ENCODE measurements at places on chromosomes 1 and 21. TPM values are rescaled to one million over a fixed set of nuclear protein-coding genes. Genes with fewer than 3 reads are reported as not detected.

DNA sequence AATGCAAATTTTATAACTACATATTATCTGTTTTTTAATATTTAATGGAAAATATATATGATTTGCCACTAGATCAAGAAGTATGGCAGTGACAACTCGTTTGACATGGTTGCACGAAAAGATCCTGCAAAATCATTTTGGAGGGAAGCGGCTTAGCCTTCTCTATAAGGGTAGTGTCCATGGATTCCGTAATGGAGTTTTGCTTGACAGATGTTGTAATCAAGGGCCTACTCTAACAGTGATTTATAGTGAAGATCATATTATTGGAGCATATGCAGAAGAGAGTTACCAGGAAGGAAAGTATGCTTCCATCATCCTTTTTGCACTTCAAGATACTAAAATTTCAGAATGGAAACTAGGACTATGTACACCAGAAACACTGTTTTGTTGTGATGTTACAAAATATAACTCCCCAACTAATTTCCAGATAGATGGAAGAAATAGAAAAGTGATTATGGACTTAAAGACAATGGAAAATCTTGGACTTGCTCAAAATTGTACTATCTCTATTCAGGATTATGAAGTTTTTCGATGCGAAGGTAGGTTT, 556 bp downstream of the IFI44 start:
- H3K27ac ChIP-seq: no peak overlapping the region
- H3K4me1 ChIP-seq: peaks cover 16% of the 10 kb centered on the region
- DNase-seq: no peak
- no peaks in the 10 kb centered on the region for H3K36me3 ChIP-seq

Gene TDRD5
- total RNA-seq: not detected

DNA sequence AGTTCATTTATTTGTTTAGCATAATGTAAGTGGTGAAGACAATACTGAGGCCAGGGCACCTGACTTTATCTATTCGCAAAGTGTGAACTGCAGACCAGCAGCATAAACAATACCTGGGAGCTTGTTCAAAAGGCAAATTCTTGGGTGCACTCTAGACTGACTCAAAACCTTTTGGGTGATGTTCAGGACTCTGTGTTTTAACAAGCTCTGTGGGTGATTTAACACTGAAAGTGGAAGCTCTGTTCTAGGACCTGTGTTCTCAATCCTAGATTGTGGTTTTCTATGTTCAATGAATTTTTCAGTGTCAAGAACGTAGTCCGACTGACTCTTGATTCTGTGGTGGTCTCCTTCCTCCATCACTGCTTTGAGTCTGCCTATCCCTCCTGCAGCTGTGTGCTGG, 71.9 kb downstream of the GPR88 start:
- H3K27me3 ChIP-seq: peaks cover 8% of the 10 kb centered on the region
- H3K4me1 ChIP-seq: peaks cover 23% of the 10 kb centered on the region
- no peak overlapping the region for H3K4me3 ChIP-seq
- DNase-seq: no peak

GRCh38 chr1:117795190-117795589, 134.2 kb downstream of the GDAP2 start:
- peaks cover 6% of the 10 kb centered on the region for H3K36me3 ChIP-seq
- peak overlapping the region; percentile 49 for H3K4me3 ChIP-seq
- peak overlapping the region; percentile 91 for H3K27ac ChIP-seq
- peaks cover 52% of the 10 kb centered on the region for H3K4me1 ChIP-seq
- no peaks in the 10 kb centered on the region for H3K27me3 ChIP-seq

DNA sequence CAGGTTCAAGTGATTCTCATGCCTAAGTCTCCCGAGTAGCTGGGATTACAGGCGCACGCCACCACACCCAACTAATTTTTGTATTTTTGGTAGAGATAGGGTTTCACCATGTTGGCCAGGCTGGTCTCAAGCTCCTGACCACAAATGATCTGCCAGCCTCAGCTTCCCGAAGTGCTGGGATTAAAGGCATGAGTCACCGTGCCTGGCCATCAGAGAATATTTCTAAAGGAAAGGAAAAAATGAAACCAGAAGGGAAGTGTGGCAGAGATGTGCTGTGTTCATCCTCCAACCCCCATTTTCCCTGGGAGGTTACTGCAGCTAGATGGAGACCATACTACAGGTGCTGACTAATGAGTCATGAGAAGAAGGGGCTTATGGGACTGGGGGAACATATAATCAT, 964.1 kb downstream of the TTLL7 start:
- no peak overlapping the region for H3K27ac ChIP-seq
- no peak overlapping the region for H3K4me3 ChIP-seq
- DNase-seq: no peak
- no peaks in the 10 kb centered on the region for H3K4me1 ChIP-seq
- no peaks in the 10 kb centered on the region for H3K36me3 ChIP-seq

Gene RASSF5
- total RNA-seq: 0.63 TPM

Gene GNAI3
- total RNA-seq: 10.6 TPM

DNA sequence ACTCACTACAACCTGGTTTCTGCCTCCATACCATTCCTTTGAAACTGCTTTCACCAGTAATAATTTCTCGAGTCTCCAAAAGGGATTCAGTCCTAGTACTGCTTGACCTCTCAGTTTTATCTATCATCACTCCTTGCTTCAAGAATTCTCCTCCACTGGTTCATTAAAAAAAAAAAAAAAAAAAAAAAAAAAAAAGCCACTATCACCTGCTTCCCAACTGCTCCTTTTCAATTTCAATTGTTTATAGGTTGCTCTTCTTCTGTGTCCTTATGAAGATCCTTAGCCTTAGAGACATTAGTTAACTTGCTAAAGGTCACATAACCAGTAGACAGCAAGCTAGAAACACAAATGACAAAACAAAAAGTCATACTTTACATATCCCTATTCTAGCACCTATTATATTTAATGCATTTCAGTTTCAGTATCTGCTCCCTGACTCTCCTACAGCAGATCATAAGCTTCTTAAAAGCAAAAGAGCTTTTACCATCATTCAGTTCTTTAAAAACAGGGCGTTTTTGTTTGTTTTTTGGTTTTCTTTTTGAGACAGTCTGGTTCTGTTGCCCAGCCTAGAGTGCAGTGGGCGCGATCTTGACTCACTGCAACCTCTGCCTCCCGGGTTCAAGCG, 7.1 kb downstream of the NRDC start:
- H3K27ac ChIP-seq: peak overlapping the region; percentile 34
- peaks cover 2% of the 10 kb centered on the region for H3K27me3 ChIP-seq
- H3K4me3 ChIP-seq: no peak overlapping the region

Gene CSF1
- total RNA-seq: 71.8 TPM

DNA sequence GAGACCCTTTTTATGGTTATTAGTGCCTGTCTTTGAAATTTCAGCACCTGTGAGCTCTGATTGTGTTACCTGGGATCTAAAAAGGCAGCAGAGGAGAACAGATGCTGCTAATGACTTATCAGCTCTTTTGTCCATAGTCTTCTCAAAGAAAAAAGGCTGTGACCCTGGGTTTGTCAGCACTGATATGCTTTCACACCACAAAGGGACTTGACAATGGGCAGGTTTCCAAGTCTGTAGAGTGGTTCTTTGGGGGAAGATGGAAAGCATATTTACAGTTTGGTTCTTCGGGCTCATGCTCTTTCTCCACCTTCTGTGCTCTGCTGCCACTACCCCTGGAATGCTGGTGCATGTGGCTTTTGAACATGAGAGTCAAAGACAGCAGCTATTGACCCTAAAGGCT, 32.0 kb downstream of the DNAJC6 start:
- H3K4me3 ChIP-seq: no peak overlapping the region
- H3K4me1 ChIP-seq: peaks cover 24% of the 10 kb centered on the region
- DNase-seq: no peak
- H3K27ac ChIP-seq: no peak overlapping the region

DNA sequence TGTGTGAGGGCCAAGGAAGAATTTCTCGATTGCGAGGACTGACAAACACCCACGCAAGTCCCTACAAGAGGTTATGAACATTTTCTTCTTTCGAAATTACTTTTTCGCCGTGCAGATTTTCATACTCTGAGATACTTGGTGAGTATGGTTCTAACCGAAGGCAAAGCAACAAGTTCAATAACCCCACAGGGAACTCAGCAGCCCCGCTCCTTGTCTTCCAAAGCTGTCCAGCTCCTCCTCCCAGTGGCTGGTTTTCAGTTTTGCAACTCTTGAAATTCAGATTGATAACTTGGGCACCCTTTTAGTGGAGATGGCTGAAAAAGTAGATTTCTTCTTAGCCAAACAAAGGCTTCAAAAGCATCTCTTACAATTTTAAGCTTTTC, 154.4 kb downstream of the SETD4 start:
- H3K4me3 ChIP-seq: no peak overlapping the region
- DNase-seq: no peak
- no peak overlapping the region for H3K27ac ChIP-seq
- no peaks in the 10 kb centered on the region for H3K36me3 ChIP-seq
- H3K27me3 ChIP-seq: peaks cover 2% of the 10 kb centered on the region

DNA sequence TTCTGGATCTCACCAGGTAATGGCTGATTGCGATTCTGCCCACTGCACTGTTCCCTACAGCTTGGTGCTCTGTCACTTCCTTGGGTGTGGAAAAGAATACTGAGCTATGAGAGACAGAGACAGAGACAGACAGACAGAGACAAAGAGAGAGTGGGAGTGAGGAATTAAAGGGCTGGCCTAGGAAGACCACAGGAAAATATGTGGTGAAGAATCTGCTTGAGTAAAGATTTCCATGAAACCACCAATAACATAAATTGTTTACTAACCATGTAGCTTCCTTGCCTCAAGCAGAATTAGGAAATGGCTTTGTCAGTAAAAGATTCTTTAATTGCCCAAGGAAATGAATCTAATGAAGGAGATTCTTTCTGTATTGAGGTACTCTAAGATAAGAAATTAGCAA, 54.4 kb downstream of the MPZL1 start:
- H3K4me1 ChIP-seq: peaks cover 35% of the 10 kb centered on the region
- DNase-seq: peak; percentile 33
- peak overlapping the region; percentile 57 for H3K27ac ChIP-seq
- no peak overlapping the region for H3K4me3 ChIP-seq

Data from HFFc6 (cell line).